Activated CD4-positive, alpha-beta memory T cell treated with anti-CD3 and anti-CD28 coated beads, Interleukin-2, amount 10 ng/mL, durations not matched to agents 7 days and 5 days (primary cell): ENCODE measurements at places on chromosomes 5 and 9. TPM values are rescaled to one million over a fixed set of nuclear protein-coding genes. Genes with fewer than 3 reads are reported as not detected.

Gene SLC25A51
- total RNA-seq, result 28.4 TPM

Gene CATSPER3
- total RNA-seq, result 0.88 TPM

Gene FAM151B
- total RNA-seq, result not detected

- H3K4me1 ChIP-seq, result no peaks in the 10 kb centered on the region
- H3K27me3 ChIP-seq, result no peaks in the 10 kb centered on the region
- H3K4me3 ChIP-seq, result no peak overlapping the region
- H3K36me3 ChIP-seq, result no peaks in the 10 kb centered on the region
- H3K27ac ChIP-seq, result no peak overlapping the region
These were observed 1048.7 kb upstream of the NUDT12 start for GRCh38 chr5:104611135-104611767.

- H3K36me3 ChIP-seq, result no peaks in the 10 kb centered on the region
- DNase-seq, result no peak
- no peaks in the 10 kb centered on the region for H3K4me1 ChIP-seq
These were observed 485.0 kb downstream of the SPATA31A7 start for GRCh38 chr9:61674882-61675281.

- H3K4me1 ChIP-seq, result no peaks in the 10 kb centered on the region
- H3K27ac ChIP-seq, result no peak overlapping the region
- no peaks in the 10 kb centered on the region for H3K27me3 ChIP-seq
- no peak overlapping the region for H3K4me3 ChIP-seq
These were observed 213.0 kb downstream of the SMARCA2 start for GRCh38 chr9:2228132-2228531.
